ENCODE measurements at places on chromosomes 5 and 9.

- peak; percentile 42 for DNase-seq
Observed at GRCh38 chr5:83721953-83722901, 1.6 kb upstream of the HAPLN1 start.

DNA sequence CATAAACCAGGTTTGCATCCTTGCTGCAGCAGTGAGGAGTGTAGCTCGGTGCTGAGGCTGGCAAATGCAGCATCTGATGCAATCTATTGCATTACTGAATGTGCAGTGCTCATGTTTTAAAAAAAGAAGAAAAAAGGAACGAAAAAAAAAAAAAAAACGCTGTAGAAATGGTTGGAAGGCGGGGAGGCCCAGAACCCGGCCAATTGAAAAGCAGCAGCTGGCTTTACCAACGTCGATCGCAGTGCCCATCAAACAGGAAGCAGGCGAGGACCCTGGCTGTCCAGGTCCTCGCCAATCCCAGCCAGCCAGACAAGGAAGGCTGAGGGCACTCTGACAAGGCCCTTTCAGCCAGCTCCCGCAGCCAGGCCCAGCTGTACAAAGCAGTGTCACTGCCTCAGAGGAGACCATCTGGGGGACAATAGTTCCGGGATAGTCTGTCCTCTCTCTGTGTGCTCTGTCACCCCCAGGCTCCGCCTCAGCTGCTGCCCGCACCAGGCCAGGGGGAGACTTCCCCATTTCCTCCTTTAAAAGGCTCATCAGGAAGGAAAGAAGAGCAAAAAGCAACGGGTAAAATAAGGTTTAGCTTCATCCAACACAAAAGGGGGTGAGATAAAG is 21.8 kb upstream of the CPEB4 start:
- DNase-seq = peak; percentile 86

- DNase-seq = no peak
Observed at GRCh38 chr9:136412962-136413361, 2.5 kb downstream of the PMPCA start.

GRCh38 chr9:93653760-93654159 is 77.4 kb downstream of the PHF2 start:
- DNase-seq = no peak

- no peak for DNase-seq
Observed at GRCh38 chr5:103473725-103474124, 88.9 kb downstream of the NUDT12 start.

- DNase-seq = no peak
Observed at GRCh38 chr5:149675610-149676201, 54.4 kb upstream of the PPARGC1B start.

GRCh38 chr9:3746296-3747275 is 220.8 kb upstream of the RFX3 start:
- peak; percentile 14 for DNase-seq
